SJCRH30 (cell line): ENCODE measurements at places on chromosomes 2 and 18. TPM values are rescaled to one million over a fixed set of nuclear protein-coding genes. Genes with fewer than 3 reads are reported as not detected.
A peak's percentile ranks its signal among the peaks of the same experiment; 100 is the strongest.

Gene RGPD5
- 13.3 and 37.1 TPM in 2 replicates for total RNA-seq

Gene POTEJ
- total RNA-seq = 0.06 TPM in 1 of 2 replicates, not detected in the other

Gene IL18R1
- not detected in 2 replicates for total RNA-seq

DNA sequence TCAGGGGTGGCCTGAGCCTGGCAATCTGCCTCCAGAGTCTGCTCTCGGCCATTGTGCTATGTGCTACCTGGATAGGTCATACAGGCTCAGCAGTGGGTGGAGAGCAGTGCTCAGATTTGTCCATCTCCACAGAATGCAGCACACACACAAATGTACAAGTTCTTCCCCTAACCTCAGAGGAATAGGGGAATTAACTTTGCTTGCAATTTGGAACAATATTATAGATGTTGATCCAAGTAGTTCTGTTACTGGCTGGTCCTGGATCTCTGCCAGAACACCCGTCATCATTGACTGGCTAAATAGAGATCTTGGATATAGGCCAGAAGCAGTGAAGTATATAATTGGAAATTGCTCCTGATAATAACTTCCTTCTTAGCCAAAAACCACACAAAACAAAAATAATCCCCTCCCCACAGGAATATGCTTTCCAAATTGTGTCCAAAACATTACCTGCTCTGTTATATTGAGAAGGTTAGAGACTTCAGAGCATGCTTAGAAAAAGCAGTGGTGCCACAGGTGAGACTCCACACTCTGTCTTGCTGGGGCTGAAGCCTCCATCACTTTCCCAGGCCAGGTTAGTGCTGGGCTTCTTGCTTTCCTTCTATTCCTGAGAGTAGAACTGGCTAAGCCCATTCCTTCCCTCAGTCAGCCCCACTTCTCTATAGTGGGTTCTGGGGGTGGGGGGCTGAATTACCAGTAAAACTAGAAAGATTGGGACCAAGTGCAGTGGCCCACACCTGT lies 38.8 kb downstream of the NCAPH start:
- DNase-seq = no peak

GRCh38 chr2:57370882-57371585 lies 675.6 kb upstream of the VRK2 start:
- peak; percentile 30 for DNase-seq

DNA sequence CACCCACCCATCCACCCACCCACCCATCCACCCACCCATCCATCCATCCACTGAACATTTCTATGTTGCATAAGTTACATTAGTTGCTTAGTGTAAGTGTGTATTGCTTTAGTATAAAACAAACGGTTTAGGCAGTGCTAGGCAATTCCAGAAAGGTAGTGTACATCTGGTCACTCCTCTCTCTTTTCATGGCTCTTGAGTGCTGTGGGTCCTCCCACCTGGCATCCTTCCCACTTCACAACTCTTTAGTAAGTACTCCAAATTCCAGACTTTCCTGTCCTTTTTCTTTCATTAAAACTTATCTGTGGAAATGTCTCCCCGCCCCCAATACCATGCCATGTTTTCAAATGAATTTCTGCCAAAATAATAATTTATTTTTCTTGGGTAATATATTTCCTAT lies 122.5 kb downstream of the PLEKHM3 start:
- DNase-seq = no peak

DNA sequence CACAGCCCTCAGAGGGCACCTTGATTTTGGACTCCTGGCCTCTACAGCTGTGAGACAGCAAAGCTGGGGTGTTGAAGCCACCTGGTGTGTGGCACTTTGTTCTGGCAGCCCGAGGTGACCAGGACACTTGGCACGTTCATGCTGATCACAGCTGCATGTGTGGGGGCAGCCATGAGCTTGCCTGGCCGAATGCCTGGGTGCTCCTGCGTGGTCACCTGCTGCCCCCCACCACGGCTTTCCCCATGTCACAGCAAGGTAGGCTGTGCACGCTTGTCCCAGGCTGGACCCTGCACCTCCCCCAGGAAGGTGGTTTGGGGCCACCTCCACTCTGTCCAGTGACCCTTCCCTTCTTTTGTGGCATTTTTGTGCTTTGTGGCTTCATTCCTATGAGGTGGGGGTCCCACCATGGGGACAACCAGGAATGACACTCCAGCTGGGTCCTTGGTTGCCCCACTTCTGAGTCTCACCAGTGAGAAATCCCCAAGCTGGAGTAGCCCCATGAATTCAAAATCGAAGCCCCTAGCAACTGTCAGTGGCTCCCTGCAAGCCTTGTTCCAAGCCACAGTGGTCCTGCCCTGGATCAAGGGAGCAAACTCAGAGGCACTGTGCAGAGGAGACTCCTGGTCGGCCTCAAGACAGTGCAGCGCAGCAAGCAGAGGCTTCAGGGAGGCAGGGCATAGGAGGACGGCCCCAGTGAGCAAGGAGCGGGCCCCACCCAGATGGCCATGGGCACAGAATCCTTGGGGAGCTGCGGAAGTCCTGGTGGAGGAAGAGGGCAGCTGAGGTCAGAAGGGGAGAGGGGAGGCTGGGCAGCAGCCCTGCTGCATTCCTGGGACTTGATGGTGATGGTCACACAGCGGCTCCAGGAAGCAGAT lies 121.4 kb upstream of the HS6ST1 start:
- DNase-seq = no peak

DNA sequence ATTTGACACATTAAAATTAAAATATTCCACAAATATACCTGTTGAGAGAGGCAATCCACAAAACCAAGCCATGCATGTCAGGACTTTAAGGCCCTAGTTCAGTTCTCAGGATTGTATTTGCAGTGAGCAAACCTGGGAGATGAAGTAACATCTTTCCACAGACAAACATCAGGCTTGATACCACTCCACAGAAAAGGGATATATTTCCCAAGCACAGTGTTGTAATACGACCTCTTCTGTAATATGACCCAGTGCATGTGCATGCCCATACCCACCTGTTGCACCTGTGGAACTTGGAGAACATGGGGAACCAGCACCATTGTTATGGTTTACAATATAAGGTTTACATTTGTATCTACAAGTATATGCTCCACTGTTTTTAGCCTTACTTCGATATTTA lies 184.0 kb downstream of the PDE11A start:
- DNase-seq = no peak

GRCh38 chr2:171330155-171330956 lies 103.4 kb downstream of the METTL8 start:
- no peak for DNase-seq

- DNase-seq = no peak
These were observed 193.8 kb downstream of the ANKRD30B start for GRCh38 chr18:14941792-14942191.

DNA sequence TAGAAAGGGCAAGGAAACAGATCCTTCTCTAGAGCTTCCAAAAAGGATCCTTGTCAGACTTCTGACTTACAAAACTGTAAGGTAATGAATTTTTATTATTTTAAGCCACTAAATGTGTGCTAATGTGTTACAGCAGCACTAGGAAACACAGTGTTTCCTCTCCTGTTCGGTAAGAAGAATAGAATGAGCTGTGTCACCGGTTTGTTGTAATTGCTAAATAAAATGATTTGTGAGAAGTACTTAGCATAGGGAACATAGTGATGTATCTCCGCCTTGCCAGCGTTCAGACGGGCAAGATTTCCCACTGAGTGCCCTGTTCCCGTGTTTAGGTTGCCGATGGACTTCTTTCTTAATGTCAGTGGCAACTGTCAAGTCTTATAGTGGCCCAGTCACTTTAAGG lies 57.6 kb downstream of the SPATS2L start:
- no peak for DNase-seq

DNA sequence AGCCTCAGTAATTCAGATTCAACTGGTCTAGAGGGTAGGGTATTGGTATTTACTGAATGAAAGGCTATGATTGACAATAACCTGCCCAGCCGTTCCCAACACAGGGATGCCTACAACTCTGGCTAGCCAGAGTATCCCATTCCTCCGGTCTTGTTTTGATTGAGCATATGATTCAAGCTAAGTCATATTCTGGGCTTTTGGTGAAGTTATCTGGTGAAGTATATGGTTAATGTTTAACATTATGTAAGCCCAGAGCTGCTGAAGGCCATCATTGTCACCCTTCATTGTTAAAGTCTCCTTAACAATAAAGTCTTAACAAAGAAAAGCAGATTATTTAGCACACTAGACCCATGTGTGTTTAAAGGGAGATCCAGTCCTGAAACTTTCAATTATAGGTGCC lies 152.6 kb downstream of the EXOC6B start:
- no peak for DNase-seq

DNA sequence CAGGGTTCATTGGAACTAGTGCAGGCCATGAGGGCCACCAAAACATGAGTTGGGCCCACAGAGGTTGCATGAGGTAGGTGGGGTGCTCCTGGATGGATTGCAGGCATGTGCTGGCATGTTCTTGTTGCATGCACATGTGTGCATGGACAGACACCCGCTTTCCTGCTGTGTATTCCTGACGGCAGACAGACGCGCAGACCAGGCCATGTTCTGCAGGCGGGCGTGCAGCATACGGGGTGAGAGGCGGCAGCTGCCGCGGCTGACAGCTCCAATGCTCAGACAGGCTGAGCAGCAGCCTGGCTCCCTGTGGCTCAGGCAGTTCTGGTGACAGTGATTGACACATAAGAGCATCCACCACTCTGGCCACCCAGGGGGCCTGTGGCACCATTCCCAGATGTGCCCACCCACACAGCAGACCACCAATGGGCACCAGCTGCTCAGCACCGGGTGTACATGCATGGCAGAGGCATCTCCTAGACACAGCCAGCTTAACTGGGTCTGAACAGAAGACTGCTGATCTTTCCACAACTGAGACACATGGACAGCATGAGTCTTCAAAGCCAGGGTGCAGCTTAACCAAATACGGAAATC lies 21.2 kb downstream of the HS1BP3 start:
- no peak for DNase-seq

- DNase-seq = no peak
These were observed 2.1 kb upstream of the ABCB6 start for GRCh38 chr2:219220652-219221402.

GRCh38 chr18:30485078-30485477 lies 557.5 kb downstream of the DSC3 start:
- DNase-seq = no peak
